ENCODE measurements at places on chromosomes 4 and X.

DNA sequence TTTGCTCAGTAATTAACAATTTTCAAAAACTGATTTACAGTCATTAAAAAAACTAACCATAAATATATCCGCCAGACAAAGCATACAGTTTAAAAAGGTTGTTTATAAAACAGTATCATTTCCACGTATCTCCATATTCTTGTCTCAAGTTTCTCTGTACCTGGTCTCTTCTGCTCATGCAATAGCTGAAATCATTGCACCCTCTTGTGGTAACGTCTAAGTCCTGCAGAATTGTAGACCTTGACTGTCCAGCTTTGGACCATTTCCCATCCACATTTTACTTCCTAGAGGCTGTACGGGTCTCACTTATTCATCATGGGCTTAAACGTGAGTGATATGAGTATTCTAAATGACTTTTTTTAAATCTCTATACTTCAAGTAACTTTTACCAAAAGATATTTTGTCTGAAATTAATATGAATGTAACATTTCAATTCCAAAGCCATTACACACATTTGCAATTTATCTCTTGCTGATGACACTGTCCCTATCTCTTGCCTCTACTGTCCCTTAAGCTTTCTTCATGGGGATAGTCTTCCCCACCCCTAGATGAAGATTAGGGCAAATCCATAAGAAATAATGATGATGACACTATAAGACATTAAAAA, 118.5 kb downstream of the BTC start:
- no peak for DNase-seq

DNA sequence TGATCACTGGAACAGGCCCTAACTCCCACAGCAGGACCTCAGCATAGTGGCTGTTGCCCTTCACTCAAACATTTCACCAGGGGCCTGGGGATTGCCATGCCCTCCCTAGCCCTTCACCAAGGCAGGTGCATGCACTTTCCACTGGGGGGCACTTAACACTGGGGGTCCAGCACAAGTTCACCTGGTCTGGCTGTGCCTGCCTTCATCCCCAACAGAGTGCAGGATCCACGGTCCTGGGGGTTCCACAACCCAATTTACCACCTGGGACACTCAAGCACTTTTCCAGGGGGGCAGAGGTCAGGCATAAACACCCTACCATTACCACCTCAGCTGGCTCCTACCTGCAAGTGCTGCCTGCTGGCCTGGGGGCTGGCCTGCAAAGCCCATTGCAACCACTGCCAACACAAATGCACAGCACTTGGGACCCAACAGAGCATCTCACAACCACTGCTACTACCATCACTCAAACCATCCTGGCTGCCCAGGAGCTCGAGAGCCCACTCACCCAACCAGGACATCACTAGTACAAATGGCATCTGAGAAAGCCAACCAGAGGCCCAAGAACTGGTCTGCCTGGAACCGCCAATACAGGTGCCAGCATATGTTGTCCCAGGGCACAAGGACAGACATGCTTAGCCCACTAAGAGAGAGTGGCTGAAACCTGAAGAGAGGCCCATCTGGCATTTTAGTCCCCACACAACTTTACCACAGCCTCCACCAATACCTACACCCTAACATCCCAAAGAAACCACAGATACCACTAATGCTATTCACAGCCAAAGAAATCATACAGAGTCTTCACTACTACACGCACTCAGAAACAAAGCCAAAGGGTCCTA, 43.1 kb downstream of the NAT8L start:
- DNase-seq = no peak

- DNase-seq = no peak
Measured at GRCh38 chr4:65661471-65661870, 8.8 kb downstream of the EPHA5 start.

DNA sequence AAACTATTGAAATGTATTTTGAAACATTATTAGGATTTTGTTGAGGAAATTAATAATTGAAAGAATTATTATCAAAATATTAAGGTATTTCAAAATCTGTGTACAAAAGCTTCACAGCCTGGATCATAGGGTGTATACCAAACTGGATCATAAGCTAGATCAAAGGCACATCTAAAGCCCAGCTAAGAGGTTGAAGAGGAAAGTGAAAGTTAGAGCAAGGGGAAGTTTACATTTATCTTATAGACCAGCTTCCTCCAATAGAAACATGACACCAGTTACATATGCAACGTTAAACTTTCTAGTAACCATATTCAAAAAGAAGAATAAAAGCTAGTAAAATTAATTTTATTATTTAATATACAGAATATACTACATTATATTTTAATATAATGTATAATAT, 227.2 kb upstream of the BMP3 start:
- no peak for DNase-seq

GRCh38 chr4:84852081-84852480, 114.4 kb downstream of the WDFY3 start:
- DNase-seq = no peak

DNA sequence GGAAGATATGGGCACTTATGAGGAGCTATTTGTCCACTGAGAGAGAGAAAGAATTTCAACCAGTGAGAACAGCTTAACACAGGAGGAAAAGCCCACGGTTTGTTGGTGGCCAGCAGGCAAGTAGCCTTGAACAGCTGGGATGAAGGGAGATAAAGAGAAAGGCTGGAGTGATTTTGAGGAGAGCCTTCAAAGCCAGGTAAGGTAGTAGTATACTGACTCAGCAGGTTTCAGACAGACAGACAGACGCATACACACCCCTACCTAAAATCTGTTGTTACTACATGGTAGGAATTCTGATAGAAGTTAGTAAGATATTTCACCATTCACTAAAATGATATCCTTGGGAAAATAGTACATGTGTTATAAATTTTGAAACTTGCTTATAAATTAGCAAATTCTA, 60.5 kb downstream of the SEC24D start:
- no peak for DNase-seq

DNA sequence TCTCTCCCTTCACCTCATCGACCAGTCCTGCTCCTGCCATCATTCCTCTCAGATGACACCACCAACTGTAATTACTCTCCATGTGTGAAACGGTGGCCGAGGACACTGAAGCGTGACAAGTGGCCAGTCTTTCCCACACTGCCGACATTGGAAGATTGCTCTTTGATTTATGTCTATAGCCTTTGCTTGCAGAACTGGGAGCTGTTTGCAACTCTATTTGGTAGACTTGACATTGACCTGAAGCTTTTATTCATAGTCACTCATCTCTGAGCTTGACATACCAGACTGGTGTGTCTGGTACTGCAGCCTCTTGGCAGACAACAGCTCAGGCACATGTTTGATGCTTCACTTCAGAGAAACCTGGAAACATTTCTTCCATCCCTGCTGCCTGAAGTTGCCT, 121.8 kb upstream of the GALNT7 start:
- DNase-seq = no peak

DNA sequence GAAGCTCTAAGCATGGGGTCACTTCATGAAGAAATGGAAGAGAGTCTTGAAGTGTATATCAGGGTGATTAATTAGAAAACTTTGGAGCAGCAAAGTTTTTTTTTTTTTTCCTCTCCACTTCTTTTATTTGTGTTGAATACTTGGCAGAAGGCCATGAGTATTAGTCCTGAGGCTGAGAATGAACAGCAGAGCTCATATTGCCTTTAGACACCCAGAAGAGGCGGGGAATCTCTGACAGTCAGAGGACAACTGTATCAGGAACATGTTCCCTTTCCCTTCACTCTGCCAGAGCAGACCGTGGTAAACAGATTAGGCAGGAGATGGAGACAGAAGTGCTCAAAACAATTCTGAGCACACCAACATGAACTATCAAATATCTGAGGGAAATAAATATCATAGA, 300.9 kb downstream of the FAM47A start:
- DNase-seq = no peak

DNA sequence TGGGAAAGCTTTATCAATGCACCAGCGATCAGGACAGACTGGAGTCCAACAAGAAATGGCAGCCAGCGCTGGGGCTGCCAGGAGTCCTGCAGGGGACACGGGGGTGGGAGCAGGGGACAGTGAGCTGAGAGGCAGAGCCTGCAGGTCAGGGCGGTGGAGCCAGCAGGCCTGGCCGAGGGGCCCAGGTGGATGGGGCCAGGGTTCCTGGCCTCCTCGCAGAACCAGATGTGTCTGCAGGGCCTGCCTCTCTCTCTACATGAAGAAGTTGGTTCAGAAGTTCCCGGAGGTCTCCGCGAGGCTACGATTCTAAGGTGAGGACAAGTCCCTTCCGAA, 63.6 kb downstream of the CPZ start:
- no peak for DNase-seq

- no peak for DNase-seq
Measured at GRCh38 chr4:106809076-106809475, 227.0 kb downstream of the DKK2 start.

- DNase-seq = no peak
Measured at GRCh38 chrX:48703642-48704481, 7.3 kb downstream of the SUV39H1 start.

Measured in bone marrow (tissue), 2 donors.